ENCODE measurements at places on chromosomes 6 and 20.

DNA sequence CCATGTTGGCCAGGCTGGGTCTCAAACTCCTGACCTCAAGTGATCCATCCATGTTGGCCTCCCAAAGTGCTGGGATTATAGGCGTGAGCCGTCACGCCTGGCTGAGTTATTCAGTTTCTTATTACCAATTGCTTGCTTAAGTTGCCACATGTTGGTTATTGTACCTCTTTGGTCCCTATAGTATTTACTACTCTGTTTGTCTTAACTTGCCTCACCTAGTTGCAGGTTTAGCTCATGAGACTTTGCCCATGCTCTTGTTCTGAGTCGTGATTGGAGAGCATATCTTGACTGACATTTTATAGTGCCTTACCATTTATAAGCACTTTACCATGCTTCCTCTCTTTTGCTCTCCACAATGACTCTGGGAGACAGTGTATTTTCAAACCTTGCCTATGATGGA is 134.2 kb upstream of the HDGFL1 start:
- no peak for DNase-seq

DNA sequence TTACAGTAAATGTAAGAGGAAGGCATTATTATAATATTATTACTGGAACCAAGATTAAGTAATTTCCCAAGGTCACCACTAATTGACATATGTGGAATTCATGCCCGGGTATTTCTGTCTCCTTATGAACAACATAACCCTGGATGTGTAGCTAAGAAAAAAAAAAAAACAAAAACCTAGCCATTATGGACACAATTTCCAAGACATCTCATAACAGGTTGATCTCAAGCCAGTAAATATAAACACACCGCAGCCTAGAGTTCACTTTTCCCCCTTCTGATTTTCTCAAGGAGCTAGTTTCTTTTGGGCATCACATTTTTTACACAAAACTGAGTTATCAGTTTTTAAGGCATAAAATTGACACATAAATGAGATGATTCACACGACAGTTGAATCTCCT is 306.5 kb upstream of the RSPO3 start:
- no peak for DNase-seq

DNA sequence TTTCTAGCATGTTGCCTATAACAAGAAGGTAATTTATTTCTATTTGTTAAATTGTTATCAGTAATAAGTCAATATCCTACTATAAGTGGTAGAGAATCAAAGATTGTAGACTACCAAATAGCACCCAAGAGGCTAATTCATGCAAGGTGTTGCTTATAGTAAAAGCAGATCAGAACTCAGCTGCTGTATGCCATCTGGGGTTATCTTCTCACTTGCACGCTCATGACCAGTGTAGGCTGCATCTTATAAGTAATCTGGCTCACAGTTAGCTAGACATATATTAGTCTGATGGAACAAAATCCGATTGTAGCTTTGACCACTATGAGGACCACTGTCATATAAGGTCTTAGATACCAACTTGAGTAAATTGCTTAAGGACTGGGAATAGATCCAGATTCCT is 17.0 kb downstream of the TOP1 start:
- DNase-seq = no peak

DNA sequence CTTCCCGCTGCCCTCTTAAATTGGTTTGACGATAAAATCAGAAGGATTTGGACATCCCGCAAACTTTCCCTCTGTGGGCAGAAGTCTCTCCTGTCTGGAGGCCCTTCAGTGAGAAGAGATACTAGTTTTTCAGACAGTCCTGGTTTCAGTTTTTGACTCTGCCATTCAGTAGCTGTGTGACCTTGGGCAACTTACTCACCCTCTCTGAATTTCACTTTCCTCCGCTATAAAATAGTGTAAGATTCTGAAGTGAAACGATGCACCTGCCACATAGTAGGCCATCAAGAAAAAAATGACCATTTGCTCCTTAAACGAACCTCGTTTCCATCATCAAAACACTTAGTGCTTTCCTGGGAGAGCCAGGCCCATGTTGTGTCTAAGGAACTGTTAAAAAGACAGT is 97.2 kb downstream of the LINC00237 start:
- DNase-seq = no peak

DNA sequence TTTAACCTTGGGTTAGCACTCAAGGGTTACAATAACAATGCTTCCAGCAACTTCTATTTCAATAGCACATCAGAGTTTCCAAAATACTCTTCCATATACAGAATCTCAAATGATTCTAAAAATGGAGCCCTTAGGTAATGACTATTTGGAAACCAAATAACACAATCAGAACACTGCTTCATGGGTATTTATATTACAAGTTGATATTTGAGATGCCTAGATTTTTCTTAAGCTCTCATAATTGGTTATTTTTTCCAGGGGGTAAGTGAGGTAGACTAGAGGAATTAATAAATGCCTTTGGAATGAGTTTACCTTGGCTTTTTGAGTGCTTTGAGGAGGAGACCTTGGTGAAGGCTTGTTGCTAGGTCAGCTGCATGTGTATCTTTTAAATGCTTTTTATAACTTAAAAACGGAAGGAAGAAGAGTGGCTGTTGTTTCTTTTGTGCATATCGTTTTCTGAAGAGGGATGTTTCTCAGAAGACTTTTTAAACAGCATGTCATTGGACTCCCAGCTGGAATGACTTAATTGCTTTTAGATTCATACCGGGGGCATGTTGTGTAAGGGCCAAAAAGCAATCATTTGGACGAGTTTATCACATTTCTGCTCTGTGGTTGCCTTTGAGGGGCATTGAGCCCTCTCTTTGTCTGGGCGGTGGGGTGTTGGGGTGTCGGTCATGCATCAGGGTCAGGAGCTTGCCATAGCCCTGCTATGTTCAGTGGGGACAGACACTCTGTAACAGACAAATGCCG is 186.0 kb downstream of the DTNBP1 start:
- DNase-seq = peak; percentile 24

DNA sequence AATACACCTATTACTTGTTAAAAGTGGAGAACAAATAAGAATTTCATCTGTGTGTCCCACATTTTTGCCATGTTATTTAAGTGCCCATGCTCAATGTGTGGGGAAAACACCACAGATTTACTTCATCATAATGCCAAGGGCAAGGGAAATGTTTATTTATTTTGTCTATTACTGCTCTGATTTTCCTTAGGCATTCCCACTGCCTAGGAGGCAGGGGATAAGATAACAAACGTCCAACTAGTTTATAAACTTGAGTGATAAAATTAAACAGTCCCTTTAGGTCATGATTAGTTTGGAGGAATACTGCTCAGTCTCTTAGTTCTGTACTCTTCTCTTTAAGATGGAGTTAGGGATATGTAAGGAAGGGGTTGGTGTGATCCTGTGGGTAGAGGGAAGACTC is 598.4 kb upstream of the MARCKS start:
- no peak for DNase-seq

DNA sequence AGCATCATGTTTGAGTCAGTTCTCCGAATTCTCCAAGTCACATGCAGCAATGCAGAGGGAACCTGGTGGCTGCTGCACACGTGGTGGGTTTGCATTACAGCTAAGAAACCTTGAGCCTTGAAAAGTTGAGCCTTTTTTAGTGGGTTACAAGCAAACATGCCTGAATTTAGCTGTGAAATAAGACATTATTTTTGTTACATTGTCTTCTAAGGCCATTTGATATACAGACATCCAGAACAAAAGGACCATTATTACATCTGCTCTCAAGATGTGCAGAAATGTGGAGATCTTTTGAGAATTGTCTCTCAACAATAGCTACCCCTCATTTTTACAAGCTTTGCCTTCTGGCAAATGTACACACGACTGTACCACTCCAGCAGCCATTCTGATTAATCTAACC is 720.5 kb upstream of the SLC35B3 start:
- no peak for DNase-seq

DNA sequence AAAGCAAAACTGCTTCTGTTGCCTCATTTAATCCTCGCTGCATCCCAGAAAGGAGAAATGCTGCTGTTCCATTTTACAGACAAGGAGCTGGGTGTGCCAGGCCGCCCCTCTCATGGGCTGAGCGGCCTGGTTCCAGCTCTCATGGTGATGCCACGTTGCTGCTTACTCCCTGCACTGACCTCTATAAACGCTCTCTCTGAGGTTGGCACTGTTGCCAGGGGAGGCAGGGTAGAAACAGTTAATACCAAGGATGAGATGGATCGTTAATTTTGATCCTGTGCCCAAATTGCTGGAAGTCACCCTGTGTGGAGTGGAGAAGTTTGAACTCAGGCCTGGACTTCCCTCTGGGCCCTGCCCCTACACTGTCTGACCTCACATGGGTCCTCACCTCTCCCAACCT is 25.6 kb downstream of the SIRPA start:
- no peak for DNase-seq

- no peak for DNase-seq
Observed at GRCh38 chr6:22036275-22036674, 260.6 kb downstream of the PRL start.

DNA sequence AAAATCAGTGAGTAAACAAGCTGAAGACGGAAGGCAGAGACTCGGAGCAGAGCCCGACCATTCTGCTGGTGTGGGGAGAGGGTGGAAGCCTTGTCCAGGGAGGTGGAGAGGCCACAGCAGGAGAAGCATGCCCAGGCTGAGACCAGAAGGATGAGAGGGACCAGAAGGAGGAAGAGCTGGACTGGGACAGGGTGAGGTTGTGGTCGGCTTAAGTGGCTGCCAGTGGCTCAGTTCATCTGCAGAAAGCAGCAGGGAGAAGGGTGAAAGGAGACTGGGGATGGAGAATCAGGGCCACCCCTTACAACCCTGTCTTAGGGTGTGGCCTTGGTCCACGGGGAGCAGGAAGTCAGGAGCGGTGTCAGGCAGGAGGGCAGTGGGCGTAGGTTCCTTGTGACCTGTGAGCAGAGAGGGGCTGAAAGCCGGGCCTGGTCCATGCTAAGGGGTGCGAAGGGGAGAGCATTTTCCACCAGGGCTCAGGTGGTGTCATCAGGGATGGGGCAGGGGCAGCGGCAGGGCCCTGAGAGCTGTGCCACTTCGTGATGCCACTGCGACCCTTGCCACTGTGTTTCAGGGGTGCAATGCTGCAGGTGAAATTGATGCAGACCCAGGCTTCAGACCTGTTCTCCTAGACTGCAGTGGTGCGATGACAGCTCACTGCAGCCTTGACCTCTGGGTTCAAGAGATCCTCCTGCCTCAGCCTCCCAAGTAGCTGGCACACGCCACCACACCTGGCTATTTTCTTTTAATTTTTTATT is 81.1 kb downstream of the TTLL2 start:
- no peak for DNase-seq

GRCh38 chr20:22475662-22476061 is 108.7 kb downstream of the FOXA2 start:
- no peak for DNase-seq

DNA sequence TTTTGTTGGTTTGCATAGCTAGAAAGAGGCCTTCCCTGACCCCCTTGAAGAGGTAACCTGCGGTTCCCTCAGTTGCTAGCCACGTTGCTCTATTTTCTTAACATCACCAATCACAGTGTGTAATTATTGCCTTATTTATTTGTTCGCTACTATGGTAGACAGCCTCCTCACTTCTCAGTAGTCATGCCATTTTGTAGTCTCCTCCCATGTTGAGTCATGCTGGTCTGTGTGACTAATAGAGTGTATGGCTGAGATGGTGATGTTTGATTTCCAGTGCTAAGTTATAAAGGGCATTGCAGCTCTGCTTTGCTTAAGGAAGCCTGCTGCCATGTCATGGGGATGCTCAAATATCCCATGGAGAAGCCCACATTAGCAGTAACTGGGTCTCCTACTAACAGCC is 236.6 kb upstream of the CHD6 start:
- DNase-seq = no peak

GRCh38 chr20:34294563-34294962 is 8.6 kb downstream of the AHCY start:
- DNase-seq = no peak

DNA sequence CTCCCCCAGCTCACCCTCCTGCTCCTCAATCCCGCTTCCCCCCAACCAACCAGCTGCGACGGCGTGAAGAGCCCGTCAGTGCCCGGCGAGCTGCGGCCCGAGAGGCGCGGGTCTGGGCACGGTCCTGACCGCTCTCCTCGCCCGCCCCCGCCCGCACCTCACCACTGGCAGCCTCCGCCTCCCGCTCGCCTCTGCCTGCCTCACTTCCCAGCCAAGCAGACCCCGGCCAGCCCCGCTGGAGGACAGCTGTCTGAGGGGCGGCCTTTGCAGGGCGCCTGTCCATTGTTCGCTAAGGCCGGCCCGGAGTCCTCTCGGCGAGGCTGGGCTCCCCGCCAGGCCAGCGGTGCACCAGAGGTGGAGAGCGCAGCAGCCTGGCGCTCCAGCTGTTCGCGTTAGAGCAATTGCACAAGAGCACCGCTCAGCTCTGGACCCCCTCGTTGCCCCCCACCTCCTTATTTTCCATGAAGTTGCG is 1.3 kb downstream of the SOBP start:
- peak; percentile 19 for DNase-seq

DNA sequence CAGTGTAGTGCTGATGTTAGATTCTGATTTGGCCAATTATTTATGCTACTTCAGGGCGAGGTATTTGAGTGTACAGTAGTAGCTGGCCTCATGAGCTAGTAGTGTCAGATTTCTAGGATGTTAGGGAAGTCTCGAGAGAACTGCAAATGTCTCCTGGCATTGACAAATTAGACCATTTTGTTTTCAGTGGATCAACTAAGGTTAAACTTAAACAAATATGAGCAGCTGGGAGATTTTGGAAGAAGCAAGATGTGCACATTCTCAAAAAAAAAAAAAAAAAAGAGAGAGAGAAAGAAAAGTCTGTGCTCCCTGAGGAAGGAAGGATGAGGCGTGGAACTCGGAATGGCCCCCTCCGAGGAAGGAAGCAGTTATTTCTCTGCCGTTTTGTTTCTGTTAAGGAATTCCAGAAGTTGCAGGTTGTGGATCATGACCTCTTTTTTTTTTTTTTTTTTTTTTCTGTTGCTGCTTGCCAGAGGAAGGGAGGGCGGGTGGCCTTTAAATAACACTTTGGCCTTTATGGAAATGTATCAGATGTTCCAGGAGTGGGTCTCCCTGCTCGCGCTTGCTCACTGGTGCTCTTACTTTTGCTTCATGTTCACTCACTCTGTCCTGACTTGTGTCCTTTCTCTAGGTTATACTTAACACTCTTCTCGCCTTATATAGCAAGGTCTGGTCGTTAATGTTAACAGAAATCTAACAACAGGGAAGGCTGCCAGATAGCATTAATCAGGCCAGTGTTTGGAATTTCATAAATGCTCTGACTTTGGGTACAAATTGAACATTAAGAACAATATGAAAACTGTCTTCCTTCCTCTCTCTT is 124.4 kb downstream of the TCP11 start:
- DNase-seq = peak; percentile 78

GRCh38 chr20:20450521-20450920 is 82.6 kb downstream of the INSM1 start:
- DNase-seq = peak; percentile 32

DNA sequence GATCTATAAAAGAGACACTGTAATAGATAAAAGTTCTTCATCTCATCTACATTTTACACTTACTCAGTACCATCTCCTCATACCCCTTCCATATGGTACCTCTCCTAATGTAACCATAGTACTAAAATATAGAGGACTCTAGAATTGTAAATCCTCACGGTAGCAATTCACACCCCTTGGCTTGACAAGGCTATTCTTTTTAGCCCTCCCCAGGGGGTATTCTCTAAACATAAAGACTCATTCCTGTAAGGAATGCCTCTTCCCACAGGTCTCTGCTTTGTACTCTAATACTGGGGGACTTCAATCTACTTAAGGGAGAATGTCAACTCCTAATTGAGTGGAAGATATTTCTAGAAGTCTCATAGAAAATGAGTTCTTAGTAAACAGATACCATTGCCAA is 85.9 kb downstream of the VIP start:
- DNase-seq = no peak

GRCh38 chr20:10982692-10983091 is 308.9 kb upstream of the JAG1 start:
- peak; percentile 84 for DNase-seq

Data from fibroblast of upper back skin (primary cell).